Cerebellum (tissue), 4 donors: ENCODE measurements at places on chromosomes 5 and 9. TPM values are rescaled to one million over a fixed set of nuclear protein-coding genes. Genes with fewer than 3 reads are reported as not detected.

ACSL6 gene
- total RNA-seq = 55.9 TPM

DNA sequence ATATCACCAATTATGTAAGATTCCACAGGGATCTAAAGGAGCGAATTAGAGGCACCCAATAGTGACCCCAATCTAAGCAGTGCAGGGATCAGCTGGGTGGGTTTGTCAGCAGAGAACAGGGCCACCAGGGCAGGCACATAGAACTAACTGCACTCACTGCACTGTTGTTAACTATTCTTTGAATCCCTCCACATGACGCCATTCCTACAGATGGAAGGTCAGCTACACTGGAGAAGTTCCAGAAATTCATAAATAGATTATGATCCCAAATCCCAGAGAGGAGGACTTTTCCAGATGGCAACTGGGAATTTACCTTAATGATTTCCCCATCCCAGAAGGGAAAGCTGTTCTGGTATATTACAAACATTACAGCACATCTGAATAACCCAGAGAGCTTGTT lies 84.2 kb downstream of the THBS4 start:
- DNase-seq = no peak

- no peak for DNase-seq
Observed at GRCh38 chr5:131384173-131384572, 120.3 kb downstream of the CDC42SE2 start.

DNA sequence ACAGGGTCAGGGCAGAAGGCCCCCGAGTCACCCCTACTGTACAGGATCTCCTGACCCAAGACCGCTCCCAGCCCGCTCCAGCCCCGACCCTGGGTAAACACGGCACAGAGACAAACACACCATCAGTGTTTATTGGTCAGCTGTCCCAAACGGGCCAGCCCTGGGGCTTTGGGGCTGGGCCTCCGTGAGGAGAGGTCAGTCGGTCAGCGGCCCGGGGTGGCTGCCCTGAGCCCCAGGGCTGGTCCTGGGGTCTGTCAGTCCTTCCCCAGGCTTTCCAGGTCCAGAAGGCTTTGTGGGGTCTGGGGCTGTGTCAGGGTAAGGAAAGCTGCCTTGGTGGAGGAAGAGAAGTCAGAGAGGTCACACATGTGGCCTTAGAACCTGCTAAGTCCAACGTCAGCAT lies 2.7 kb downstream of the DPM2 start:
- no peak for DNase-seq

PCDHGA6 gene
- total RNA-seq = 23.6 TPM

- no peak for DNase-seq
Observed at GRCh38 chr5:89396278-89396954, 513.4 kb upstream of the MEF2C start.

DNA sequence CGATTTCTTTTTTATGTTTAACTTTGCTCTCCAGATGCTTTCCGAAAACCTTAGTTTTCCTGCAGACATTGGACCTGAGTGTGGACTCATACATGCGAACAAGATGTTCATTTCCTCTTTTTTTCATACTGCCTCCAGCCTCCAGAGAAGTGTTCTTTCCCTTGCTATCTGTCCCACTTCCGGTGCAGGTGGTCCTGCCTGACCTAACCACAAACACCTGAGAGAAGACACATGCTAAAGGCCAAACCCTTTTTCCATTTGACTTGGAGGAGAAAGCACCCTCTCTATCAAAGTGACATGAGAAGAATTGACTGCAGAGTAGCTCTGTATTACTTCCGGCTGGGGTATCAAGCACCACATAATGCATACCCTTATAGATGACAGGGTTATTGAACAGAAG lies 334.0 kb downstream of the ARHGEF28 start:
- DNase-seq = no peak

- no peak for DNase-seq
Observed at GRCh38 chr9:127777368-127777980, 992 bp downstream of the SH2D3C start.

- DNase-seq = no peak
Observed at GRCh38 chr5:89232139-89232603, 349.2 kb upstream of the MEF2C start.

DNA sequence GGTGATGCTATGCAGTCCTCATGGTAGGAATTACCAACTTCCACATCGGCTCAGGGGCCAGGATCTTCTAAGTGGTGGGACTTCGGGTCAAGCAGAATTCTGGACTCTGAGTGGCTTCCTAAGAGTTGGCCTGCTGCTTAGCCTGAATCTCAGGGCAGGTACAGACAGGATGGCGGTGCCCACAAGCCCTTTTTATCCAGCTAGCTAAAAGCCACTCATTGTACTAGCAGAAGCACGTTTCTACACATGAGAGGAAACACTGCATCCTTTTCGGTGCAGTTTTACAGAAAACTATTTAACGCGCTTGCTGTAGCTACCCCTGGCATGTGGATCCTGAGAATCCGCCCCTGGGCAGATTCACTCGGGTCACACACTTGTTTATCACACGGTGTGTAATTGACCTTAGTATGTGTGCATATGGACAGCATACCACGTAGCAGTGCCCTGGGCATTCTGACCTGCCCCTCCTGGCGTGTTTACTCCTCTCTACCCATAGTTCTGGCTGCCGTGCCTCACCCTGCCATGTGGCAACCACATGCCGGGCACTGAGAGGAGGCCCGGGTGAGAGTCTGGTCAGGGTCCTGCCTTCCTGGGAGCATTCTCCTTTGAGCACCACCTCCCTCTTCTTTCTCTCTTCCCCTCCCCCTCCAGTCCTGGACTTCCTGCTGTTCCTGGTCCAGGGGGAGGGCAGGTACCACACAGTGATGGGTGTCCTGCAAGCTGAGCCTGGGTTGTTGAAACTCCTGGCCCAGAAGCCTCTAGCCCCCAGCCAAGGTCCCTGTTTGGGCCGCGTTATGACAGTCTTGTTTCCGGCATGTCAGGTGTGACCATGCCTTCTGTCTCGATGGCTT lies 65.9 kb downstream of the DAB2IP start:
- no peak for DNase-seq

DNA sequence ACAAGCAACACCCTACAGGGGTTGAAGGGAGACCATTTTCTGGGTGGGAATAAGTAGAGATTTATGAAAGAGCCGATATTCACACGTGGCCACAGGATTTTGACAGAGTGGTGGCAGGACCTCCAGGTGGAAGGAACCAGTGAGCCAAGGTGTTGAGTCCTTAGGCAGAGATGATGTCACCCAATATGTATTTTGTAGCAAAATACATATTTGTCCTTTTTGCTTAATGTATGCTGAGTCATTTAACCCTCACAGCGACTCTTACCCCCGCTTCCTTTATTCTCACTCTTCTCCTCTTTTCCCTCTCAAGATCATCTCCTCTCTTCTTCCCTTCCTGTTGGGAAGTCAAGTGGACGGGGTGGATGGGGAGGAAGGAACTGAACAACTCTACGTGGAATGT lies 215.7 kb upstream of the S1PR3 start:
- no peak for DNase-seq

- DNase-seq = no peak
Observed at GRCh38 chr5:89407054-89407453, 524.1 kb upstream of the MEF2C start.

- peak; percentile 48 for DNase-seq
Observed at GRCh38 chr9:129174724-129175514, 3.1 kb downstream of the IER5L start.

SPINK7 gene
- not detected for total RNA-seq

LOX gene
- 3.3 TPM for total RNA-seq

DNA sequence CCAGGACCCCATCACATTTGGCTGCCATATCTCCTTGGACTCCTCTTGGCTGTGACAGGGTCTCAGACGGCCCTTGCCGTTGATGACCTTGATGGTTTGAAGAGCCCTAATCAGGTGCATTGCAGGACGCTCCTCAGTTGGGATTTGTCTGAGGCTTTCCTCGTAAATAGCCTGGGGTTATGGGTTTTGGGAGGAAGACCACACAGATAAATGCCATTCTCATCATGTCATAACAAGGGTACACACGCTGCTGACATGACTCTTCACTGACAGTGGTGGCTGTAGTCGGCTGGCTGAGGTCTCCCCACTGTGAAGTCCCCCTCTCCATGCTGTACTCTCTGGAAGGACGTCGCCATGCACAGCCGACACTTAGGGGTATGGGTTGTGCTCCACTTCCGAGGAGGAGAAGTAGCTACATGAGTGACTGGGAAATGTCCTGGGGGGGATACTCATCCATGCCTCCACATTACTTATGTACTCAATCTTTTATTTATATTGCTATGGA lies 42.9 kb upstream of the SPTLC1 start:
- DNase-seq = no peak

DNA sequence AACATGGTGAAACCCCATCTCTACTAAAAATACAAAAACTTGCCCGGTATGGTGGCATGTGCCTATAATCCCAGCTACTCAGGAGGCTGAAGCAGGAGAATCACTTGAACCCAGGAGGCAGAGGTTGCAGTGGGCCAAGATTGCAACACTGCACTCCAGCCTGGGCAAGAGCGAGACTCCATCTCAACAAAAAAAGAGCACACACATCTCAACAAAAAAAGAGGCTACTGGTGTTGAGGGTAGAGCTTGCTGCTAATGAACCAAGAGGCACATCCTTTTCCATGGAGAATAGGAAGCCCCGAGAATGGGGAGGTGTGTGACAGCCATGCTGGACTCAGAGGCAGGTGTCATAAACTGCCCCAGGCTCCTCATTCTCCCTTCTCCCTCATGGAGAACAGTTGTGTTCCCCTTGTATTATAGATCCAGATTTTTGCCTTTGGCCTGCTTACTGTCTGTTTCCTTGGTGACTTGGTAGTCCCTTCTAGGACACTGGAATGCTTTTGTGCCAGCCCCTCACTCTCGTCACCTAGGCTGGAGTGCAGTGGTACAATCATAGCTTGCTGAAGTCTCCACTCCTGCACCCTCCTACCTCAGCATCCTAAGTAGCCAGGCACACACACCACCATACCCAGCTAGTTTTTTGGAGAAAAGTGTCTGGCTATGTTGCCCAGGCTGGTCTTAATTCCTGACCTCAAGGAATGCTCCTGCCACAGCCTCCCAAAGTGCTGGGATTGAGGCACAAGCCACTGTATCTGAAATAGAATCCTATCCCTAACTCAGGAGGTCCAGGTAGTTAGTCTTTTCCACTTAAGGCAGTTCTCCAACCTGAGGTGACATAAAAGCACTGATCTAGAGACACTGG lies 5.1 kb downstream of the RPL12 start:
- no peak for DNase-seq

DNA sequence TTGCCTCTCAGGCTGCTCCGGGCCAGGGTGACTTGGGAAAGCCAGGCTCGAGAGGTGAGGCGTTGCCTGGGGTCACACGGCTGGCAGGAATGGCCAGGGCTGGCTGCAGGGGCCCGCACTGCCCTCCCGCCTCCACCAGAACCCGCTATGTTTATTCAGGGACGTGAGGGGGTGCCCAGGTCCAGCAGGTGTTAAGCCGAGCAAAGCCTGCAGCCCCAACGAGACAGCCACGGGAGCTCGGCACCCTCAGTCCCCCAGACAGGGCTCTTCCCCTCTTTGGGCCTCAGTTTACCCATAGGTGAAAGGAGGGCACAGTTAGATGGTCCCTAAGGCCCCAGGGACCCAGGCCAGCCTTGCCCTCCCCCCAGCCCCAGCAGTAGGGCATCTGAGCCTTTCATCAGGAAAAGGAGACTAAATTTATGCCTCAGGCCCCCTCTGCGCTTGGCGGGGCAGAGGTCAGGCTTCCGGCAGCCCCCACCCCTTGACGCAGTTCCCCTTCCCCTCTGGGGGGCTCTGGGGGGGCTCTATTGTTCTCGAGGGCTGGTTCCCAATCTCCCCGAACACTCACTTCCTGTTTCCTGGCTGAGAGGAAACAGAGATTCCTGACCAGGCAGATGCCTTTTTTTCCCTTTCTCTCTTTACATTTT lies 7.1 kb upstream of the EGFL7 start:
- no peak for DNase-seq

DNA sequence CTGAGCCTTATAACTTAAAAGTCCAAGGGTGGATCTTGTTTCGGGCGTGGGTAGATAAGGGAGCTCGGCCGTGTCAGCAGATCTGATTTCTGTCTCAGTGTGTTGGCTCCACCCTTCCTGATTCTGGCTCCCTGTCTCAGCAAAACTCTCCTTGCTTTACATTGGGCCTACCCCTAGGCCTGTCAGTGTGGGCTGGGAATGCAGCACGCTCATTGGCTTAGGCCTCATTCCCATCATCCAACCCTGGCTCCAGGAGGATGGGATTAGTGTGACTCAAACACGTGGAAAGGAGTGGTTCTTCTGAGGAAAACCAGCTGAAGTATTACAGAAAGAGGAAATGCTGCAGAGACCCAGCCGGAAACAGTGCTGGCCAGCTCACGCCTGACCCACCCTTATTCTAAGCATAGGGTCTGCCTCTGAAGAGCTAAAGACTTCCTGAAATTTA lies 59.9 kb downstream of the ZFAND5 start:
- no peak for DNase-seq

DNA sequence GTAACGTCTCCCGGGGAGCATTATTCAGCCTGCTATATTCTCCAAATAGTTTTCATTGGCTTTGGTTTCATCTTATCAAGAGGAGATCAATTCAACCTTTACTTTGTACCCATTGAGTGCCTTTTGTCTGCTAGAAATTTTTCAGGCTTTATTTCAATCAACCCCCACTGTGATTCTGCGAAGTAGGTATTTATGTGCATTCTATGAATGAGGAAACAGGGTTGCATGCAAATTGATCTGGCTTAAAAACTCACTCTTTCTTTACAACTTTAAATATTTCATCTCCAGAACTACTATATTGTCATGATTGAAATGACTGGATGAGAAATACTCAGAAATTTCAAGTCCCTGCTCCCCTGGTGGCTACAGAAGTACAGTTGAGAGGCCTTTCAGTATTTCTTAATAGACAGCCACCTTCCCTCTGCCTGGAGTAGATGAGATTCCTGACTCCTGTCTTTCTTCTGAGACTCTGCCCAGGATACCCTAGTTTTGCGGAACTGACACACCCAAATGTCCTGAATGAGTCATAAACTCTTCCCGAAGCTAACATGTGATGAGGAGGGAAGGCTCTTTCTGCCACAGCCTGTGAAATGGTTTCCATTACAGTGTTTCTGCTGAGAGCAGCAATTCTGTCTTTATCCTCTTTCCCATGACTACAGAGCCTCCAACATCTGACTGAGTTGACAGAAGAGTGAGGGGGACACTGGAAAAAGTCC lies 52.6 kb upstream of the TNC start:
- DNase-seq = no peak

DNA sequence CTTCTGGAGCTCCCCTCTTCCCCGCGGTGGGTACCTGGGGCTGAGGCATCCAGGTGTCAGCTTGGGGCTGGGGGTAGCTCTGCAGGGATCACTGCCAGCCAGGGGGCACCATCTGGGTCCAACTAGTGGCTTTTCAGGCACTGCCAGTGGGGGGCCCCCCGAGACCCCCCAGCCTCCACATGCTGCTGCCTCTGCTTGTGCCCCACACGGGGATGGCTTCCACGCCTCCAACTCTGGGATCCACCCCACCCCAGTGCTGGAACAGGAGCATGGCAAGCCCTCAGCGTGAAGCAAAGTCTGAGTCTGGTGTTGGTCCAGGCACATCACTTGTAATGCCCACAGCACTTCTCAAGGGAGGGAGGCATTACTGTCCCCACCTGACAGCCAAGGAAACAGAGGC lies 260.5 kb upstream of the MVB12B start:
- DNase-seq = no peak
